Stimulated activated CD8-positive, alpha-beta memory T cell treated with anti-CD3 and anti-CD28 coated beads, Interleukin-7, amount 100 ng/mL, for 24 hours (primary cell): ENCODE measurements at places on chromosomes 1 and 21.

DNA sequence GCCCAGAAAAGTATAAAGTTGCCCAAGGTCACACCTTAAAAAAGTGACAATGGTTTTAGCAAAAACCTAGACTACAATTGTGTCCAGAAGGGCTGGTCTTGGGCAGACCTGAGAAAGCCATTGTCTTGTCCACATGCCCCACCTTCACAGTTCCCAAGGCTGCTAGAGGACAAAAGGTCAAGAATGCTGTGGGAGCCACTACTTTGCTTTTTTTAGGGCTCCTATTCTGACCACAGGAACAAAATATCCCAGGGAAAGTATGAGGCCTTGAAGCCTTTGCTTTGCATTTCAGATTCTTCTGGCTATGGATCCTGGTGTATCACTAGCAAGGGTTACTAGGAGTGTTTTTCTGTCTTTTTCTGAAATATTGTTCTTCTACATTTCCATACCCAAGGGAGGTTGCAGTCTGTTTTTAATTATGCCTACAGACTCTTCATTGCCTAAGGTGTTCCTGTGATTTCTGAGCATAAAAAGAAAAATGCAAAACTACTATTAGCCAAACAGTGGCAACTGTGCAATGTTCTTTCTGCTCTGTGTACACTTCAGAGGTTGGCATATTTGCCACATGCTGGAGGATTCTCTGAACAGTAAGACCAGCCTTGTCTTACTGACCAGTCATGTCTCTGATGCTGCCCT lies 10.7 kb downstream of the C1orf162 start:
- DNase-seq = no peak

GRCh38 chr1:98929437-98929836 lies 75.2 kb downstream of the PLPPR5 start:
- DNase-seq = no peak

DNA sequence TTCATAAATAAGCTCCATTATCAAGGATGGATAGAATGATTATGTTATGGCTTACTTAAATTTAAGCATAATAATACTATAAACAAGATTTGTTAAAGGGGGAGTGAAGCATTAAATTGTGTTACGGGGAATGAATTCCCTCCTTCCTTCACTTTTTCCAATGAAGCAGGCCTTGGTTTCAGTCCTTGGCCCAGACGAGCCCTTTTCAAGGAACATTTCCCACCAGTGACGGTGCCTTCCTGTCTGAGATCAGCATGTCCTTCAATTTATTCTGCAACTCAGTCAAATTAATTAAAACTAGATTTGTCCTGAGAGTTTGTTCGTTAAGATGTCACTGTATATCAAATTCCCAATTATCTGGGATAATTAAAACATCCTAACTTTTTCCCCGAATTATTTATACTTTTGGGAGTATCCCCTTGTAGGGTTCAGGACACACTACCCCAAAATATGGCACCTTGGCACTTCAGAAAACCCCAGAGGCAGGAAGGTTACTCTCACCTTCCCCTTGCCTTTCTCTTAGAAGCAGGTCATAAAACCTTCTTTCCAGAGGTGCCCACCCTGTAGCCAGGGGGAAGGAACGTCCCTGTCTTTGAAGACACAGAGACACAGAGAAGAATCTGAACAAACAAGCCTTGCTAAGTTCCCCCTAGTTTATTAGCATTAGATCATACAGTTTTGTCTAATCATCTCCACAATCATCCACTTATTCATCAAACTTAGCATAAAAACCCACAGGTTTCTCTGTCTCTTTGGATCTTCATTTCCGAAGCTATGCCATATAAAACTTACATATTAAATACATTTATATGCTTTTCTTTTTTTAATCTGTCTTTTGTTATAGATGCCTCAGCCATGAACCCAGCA lies 86.2 kb upstream of the ARHGAP29 start:
- DNase-seq = no peak

GRCh38 chr1:54081306-54082270 lies 28.2 kb downstream of the TCEANC2 start:
- DNase-seq = peak; percentile 26

DNA sequence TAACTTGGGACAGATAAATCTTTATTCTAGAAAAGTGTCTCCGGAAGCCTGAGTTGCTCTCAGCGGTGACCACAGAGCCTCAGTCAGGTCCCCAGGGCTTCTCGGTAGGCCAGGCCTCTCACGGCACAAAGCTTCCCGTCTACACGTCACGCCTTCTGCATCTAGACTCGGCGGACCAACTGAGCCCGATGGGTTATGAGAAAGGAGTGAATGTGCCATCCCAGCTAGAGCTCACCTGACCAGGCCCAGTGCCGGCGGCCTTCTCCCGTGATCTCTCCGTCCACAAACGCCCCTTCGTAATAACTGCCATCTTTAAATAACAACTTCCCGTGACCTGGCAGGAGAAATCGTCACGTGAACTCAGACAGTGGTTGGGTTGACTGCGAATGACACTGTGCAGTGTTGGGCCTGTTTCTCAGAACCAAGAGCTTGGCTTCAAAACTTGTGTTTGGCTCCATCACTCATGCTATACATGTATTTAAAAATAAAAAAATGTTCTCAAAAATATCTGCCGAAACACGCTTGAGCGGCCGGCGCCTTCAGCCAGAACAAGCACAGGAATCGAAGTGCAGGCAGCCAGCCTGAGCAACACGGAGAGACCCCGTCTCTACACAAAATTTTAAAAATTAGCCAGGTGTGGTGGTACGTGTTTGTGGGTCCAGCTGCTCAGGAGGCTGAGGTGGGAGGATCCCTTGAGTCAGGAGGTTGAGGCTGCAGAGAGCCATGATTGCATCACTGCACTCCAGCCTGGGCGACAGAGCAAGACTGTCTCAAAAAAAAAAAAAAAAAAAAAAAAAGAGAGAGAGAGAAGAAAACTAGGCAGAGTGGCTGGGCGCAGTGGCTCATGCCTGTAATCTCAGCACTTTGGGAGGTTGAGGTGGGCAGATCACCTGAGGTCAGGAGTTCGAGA lies 3.1 kb downstream of the MORN1 start:
- DNase-seq = no peak

- no peak for DNase-seq
Observed at GRCh38 chr1:15258833-15259621, 12.0 kb downstream of the FHAD1 start.

GRCh38 chr21:45522381-45522780 lies 19.9 kb downstream of the SLC19A1 start:
- DNase-seq = no peak

DNA sequence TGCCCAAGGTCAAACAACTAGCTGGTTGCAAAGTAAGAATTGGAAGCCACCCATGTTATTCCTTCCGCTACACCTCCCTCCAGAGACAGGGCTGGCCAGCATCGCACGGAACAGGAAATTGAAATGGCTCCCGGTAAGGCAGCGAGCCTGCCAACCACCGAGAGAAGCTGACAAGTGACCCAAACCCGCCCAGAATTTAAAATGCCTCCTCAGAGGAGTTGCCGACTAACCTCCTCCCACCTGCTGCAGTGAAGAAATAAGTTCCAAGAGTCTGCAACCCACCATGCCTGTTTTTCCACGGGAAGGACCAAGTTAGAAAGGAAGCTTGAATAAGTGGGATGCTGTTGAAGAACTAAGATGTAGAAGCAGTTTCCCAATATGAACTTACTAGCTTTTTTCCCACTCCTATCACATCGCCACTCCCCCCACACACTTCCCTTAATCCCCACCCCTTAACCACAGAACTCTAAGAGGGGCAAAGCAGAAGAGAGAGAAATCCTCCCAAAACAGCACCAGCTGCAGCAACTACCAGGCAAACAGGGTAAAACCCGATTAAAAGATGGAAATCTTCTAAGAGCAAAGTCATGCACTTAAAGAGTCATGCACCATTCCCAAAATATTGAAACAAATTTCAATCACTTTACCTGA lies 78.6 kb downstream of the TIAM1 start:
- no peak for DNase-seq

DNA sequence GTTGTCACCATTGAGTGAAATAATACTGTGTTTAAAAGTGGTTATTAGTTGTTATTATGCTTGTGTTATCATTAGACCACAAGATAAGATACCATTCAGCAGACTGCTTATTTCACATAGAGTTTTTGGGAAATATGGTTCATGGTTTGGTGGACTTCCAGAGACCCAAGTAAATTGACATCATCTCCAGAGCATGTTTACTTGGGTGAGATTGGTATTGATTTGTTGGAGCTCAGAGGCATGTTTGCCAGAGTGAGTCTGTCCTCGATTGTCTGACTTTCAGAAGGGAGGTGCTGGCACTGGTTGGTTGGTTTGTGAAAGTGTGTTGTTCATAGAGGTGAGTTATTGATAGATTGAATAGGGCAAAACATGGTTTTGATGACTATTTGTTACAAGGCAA lies 291.4 kb downstream of the TGFB2 start:
- no peak for DNase-seq

GRCh38 chr1:56496158-56496557 lies 83.2 kb downstream of the PLPP3 start:
- DNase-seq = no peak

DNA sequence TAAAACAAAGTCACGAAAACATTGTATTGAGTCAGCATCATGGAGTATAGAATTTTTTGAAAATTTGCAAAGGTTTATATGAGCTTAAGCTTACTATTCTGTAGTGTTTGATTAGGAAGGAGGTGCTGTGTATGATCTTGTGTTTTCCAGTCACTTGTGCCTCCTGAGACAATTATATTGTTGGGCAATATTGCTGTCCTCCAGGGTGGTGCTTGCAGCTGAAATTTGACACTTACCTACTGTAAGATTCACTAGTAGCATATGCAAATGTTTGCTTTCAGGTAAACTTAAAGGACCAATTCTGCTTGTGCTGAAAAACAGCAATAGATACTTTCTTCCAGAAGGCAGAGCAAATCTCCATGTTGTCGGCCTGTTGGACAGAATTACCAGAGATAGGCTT lies 268.0 kb downstream of the TGFB2 start:
- no peak for DNase-seq

GRCh38 chr1:151807766-151808165 lies 2.5 kb upstream of the LINGO4 start:
- no peak for DNase-seq

- DNase-seq = no peak
Observed at GRCh38 chr1:71667216-71667615, 586.4 kb upstream of the ZRANB2 start.

GRCh38 chr1:39048745-39049370 lies 22.7 kb downstream of the NDUFS5 start:
- DNase-seq = no peak

- DNase-seq = no peak
Observed at GRCh38 chr1:4119516-4120220, 219.6 kb upstream of the C1orf174 start.

DNA sequence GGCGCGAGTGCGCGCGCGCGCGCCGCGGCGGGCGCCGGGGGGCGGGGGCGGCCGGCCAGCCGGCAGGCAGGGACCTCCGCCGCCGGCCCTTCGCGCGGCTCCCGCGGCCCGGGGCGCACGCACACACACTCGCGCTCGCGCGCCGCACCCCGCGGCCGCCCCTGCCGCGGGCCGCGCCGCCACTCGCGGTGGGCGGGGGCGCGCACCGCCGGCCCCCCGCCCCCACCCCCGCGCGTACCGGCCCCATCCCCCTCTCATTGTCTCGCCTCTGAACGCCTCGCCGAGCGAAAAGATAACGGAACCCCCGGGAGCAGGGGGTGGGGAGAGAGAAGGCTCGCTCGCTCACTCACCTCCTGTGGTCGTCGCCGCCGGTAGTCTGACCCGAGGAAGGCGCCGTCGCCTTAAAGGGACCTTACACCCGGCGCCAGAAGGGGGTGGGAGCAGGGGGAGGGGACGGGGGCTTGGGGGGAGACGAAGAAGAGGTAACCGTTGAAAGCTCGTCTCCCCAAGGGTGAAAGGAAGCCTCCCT lies 428 bp downstream of the POGZ start:
- DNase-seq = peak; percentile 26
